ENCODE measurements at places on chromosomes 4 and X.

- DNase-seq = no peak
Measured at GRCh38 chrX:2401590-2402360, 99.0 kb downstream of the DHRSX start.

DNA sequence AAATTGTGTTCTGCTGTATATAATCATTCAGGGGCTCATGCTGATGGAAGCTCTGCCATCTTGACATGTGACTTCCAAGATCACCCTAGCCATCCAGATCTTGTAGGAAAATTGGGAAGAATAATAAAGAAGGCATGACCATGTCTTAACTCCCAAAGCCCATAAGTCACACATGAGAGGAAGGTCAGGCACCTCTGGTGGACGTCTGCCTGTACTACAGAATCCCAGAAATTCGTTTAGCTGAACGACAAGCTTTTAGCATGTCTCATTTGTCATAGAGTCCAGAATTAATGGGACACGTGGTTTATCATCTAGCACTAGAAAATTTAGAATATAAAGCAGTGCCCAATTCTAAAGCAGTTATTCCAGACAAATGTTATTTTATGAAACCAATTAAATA is 212.7 kb downstream of the CENPC start:
- DNase-seq = no peak

DNA sequence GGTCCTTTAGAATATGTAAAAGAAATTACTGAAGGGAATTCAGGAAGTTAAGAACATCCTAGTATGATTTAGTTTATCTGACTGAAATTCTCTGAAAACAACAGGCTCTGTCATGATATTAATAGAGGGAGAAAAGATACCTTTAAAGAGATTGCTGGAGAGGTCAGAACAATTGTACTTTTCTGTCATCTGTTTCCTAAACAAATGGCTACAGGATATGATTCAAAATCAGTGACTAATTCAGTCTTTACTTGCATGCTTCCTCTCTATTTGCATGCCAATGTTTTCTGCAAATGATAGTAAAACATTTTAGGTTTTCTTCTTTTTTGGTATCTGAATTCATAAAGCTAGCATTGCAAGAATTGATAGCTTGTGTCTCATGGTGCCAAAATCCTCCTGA is 616.7 kb upstream of the PCDH7 start:
- no peak for DNase-seq

GRCh38 chr4:17187003-17187402 is 288.6 kb upstream of the LDB2 start:
- DNase-seq = no peak

Measured in T-cell (primary cell).